Fibroblast of mammary gland (primary cell): ENCODE measurements at places on chromosomes 2 and 18.

- no peak for DNase-seq
Observed at GRCh38 chr2:102718387-102719316, 43.2 kb upstream of the TMEM182 start.

DNA sequence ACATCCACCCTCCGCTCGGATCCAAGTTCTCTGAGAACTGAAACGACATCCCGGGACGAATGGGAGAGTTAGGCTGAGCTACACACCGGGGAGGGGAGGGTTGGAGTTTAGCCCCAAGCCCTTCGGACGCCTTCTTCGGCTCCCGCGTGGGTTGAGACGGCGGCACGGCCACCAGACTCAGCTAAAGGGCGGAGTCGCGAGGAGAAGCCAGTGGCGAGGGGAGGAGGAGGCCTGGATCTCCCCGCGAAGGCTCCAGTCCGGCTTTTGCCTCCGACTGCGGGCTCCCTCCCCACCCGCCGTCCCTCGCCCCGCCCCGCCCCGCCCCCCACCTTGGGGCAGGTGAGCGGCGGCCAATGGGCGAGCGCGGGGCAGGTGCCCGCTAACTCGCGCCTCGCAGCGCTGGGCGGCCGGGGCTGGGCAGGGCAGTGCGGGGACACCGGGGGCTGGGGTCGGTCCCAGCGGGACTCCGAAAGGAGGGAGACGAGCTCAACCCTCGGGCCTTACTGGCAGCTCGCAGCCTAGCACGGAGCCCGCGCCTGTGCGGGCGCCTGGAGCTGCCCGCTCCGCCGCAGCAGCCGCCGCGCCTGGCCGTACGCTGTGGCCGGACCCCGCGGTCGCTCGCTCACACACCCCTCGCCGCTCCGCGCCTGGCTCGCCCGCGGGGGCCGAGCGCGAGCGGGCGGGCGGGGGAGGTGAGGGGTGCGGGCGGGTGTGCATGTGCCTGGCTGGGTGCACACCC lies at the start of gene EMX1:
TSS of gene EMX1 (plus strand) at position 382 of the 739 bp plus-strand sequence. CDS start at position 716, 334 bp downstream.
- no peak for DNase-seq

DNA sequence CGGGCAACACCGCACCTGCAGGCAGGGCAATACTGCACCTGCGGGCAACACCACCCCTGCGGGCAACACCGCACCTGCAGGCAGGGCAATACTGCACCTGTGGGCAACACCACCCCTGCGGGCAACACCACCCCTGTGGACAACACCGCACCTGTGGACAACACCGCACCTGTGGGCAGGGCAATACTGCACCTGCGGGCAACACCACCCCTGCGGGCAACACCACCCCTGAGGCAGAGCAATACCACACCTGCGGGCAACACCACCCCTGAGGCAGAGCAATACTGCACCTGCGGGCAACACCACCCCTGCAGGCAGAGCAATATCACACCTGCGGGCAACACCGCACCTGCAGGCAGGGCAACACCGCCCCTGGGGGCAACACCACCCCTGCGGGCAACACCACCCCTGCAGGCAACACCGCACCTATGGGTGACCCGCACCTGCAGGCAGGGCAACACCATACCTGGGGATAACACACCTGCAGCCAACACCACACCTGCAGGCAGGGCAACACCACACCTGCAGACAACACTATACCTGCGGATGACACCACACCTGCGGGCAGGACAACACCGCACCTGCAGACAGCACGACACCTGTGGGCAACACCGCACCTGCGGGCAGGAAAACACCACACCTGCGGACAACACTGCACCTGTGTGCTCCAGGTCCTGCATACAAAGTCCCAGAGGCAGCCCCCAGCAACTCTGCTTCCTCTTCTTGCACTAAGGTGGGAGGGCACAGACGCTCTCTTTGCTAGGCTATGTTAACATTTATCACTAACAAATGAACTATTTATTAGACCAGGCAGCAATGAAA lies 57.7 kb downstream of the EIPR1 start:
- no peak for DNase-seq

DNA sequence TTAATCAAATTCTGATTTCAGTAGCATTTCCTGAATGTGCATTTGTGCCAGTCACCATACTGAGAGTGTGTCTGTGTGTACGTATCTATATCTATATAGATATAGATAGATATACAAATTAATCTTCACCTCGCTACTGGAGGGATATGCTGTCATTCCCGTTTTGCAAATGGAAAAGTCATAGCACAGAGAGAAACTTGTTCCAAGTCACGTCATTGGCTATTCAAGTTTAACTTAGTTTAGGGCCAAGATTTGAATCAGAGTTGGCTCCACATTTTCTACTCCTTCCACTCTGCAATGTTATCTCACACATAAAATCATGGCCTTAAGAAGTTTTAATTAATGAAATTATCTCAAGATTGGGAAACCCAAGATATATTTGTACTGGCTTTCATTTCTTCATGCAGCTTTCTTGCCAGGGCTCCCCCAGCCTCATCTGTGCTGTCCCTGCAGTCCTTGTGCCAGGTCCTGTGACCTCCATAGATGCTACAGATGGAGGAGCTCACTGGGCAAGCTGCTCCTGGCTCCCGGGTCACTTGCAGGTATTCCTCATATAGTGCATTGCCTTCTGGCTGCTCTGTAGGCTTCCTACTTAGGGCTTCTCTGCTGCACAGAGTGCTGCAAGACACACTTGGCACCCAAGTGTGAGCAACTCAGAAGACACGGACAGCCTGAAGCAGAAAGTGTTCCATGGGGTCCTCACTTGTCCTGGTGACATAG lies 245.8 kb downstream of the KCNS3 start:
- no peak for DNase-seq

DNA sequence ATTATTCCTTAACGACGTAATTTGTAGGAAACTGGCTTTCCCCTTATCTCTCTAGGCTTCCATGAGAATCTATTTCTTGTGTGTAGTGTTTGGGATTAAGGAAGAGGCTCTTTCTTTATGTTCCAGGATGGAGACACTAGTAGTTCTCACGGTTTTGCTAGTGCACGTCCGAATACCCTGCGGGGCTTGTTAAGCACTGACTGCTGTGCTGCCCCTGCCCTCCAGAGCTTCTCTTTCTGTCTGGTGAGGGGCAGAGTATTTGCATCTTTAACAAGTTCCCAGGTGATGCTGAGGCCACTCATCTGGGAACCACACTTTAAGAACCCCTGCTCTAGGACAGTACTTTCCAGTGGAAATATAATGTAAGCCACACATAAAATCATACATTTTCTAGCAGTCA lies 76.4 kb downstream of the SPATS2L start:
- DNase-seq, result no peak

DNA sequence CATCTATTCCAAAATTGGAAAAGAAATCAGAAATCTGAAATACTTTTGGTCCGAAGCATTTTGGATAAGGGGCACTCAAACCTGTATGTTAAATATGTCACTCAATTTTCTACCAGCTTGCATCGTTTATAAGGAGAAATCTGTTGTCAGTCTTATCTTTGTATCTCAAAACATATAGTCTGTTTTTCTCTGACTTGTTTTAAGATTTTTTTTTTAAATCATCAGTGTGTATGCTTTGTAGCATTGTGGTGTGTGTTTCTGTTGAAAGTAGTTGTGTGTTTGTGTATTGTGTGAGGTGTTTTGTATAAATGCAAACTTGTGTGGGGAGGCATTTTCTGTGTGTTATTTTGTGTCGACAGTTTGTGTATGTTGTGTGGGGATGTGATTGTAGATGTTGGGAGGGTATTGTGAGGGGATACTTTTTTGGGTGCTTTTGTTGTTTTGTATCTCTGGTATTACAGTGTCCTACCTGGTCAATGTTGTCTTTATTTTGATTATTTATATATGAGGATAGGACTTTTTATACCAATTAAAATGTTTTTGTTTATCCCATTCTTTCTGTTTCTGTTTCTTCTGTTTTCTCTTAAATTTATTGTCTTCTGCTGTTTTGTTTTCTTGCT lies 30.9 kb downstream of the SMCHD1 start:
- no peak for DNase-seq

GRCh38 chr18:30915336-30915988 lies 127.1 kb downstream of the DSC3 start:
- no peak for DNase-seq

DNA sequence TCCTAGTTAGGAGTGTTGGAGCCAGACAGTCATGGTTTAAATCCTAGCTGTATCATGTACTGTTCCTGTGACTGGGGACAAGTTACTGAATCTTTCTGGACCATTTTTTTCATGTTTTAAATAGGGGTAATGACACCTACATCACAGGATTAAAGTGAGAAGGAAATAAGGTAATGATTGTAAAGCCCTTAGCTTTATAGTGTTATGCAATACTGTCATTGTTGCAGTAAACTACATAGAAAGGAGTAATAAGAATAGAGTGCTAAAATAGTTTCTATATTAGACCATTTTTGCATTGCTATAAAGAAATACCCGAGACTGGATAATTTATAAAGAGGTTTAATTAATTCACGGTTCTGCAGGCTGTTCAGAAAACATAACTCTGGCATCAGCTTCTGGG lies 14.5 kb downstream of the AGPS start:
- DNase-seq, result no peak

GRCh38 chr18:31329787-31330438 lies 12.0 kb downstream of the DSG1 start:
- DNase-seq, result no peak

DNA sequence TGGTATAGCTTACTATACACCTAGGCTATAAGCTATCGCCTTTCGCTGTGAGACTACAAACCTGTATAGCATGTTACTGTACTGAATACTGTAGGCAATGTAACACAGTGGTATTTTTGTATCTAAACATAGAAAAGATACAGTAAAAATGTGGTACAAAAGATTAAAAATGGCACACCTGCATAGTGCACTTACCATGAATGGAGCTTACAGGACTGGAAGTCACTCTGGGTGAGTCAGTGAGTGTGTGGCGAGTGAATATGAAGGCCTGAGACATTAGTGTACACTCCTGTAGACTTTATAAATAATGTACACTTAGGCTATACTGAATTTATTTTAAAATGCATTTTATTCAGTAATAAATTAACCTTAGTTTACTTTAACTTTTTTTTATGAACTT lies 258.2 kb upstream of the SP5 start:
- DNase-seq, result no peak

DNA sequence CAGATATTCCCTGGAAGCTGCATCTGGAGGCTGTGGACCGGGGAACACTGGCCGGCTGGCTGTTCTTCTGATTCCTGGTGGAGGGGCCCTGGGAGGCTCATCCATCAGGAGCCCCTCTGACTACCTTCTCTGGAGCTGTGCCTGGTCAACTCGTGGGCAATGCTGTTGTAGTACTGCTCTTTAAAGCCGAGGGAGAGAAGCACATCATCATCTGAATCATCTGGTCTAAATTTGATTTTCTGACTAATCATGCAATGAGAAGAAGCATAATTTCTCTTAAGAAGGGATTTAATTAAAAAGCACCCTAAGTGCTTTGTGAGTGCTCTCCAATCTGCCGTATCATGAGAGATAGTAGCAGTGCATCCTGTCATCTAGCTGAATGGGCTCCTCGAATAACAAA lies 229.5 kb downstream of the FHOD3 start:
- peak; percentile 33 for DNase-seq

GRCh38 chr2:3435445-3435844 lies 56.0 kb downstream of the TRAPPC12 start:
- no peak for DNase-seq

DNA sequence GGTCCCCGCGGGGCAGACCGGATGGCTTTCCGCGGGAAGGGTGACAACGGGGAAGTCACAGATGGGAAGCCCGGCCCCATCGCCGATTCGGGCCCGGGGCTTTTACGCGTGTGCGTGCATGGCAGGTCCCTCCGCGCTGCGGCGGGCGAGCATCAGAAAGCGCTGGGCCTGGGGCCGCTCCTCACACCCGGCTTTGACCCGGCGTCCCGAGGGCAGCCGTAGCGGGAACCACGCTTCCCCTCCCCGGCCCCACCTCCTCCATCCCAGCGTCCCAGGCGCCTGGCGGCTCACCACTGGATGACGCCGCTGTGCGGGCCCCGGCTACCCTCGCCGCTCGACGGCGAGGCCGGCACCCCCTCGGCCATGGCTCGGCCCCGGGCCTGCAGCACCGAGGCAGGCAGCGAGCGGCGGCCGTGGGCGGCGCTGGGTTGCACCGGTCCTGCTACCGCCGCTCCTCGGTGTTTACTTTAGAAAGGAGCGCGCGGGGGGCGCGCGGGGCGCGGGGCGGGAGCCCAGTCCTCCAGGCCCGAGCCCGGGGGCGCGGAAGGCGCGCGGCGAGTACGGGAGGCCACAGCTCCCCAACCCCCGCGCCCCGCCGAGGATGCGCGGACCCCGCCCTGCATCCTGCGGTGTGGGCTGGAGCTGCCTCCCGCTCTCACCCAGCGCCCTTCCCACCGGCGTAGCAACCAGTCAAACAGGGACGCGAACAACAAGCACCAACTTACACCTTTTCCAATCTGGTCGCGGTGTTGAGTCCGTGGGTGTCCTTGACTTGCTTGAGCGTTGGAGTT lies 806 bp downstream of the RFX8 start:
- peak; percentile 76 for DNase-seq

- peak; percentile 28 for DNase-seq
Observed at GRCh38 chr2:38269421-38269820, 107.7 kb downstream of the ATL2 start.

DNA sequence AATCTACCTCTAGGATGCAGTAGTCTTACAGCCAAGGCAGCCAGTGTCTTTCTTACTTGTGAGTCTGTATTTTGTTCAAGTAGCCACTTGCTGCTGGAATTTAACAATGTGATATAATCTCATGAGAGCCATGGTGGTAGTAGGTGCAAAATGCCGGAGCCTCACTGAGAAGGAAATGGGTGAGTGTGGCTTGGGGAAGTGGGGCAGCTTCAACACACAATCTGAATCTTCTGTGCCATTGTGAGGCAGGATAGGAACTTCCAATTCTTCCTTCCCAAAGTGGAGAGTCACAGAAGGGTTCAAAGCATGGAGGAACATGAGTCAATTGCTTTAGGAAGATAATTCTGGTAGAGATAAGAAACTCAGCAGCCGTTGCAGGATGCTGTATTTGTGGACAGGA lies 158.7 kb upstream of the APCDD1 start:
- DNase-seq, result no peak
